ENCODE measurements at places on chromosomes 4 and X.
A peak's percentile ranks its signal among the peaks of the same experiment; 100 is the strongest.

- DNase-seq: no peak
Observed at GRCh38 chrX:24668111-24668510, 21.0 kb upstream of the PCYT1B start.

GRCh38 chrX:79366873-79367749 is at the start of gene ITM2A:
ITM2A (minus strand) TSS chrX:79367334; CDS start chrX:79367215, 119 bp downstream.
- DNase-seq: peak; percentile 45

- no peak for DNase-seq
Observed at GRCh38 chr4:163295138-163295537, 37.3 kb downstream of the NPY1R start.

DNA sequence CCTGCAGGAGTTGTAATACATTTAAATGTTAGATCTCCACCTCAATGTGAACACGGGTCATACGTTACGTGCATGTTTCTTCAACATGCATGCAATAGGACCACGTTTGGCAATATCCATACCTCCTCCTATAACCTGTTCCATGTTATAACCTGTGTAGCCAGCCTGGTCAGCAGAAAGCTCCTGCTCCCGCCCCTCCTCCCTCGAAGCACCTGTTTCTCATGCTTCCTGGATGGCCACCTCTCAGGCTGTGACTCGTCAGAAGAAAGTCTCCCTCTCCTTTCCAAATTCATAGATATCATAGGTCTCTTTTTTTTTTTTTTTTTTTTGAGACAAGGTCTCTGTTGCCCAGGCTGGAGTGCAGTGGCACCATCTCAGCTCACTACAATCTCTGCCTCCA is 96.5 kb downstream of the HMX1 start:
- DNase-seq: no peak

DNA sequence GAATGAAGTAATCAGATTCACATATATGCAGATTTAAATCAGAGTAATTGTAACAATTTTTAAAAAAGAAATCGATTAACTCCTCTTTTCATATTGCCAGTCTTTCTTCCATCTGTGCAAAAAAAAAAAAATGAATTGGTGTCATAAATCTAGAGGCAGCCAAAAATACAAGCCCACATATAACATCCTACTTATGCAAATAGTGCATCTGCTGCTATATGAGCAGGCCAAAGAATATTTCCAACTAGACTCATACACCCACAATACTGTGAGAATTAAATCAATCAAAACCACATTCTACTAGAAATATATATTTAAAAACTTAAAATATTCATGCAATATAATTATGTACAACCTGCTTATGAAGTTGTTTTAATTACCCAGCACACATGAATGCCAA is 298.1 kb upstream of the TRAM1L1 start:
- no peak for DNase-seq

DNA sequence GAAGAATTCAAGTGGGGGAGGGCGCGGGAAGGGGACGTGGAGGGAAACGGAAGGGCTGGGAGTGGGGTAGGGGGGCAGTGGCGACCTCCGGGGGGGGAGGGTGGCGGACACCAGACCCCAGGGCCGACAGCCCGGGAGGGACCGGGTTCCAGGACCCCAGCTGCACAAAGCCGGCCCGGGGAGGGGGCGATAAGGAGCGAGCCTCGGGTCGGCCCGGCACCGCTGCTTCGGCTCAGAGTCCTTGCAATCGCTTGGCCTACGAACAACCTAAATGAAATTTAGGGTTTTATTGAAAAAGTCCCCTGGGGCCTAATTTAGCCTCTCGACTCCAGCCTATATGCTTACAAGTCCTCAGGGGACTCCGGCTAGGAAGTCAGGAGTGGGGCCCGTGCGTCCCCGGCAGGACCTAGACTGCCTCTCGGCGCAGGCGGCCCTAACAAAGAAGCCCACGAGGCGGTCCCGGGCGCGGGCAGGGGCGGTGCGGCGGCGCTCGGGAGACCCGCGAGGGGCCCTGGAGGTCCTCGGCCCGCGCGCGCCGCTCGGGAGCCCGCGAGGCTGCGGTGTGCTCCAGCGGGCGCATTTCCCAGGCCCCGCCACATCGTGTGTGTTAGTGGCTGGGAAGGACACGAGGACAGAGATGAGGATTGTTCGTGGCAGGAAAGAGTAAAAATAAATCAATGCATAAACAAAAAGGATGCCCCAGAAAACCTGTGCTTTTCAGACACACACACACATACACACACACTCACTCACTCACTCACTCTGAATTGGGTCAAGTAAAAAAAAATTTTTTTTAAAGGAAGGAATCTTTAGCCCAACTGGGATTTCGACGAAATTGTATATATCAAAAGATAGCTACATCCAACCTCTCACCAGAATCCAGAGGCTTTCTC is 70.0 kb downstream of the MGST2 start:
- DNase-seq: no peak

- DNase-seq: no peak
Observed at GRCh38 chrX:80285131-80285773, 135.0 kb upstream of the TENT5D start.

- DNase-seq: no peak
Observed at GRCh38 chrX:147894366-147894963, 17.3 kb upstream of the FMR1 start.

- peak; percentile 15 for DNase-seq
Observed at GRCh38 chr4:153204728-153205648, 745 bp downstream of the TRIM2 start.

- no peak for DNase-seq
Observed at GRCh38 chr4:172543249-172543648, 625.4 kb upstream of the GALNT7 start.

GRCh38 chr4:76943129-76943620 is 6.4 kb upstream of the SEPTIN11 start:
- no peak for DNase-seq

- DNase-seq: no peak
Observed at GRCh38 chrX:79364306-79364705, 2.8 kb downstream of the ITM2A start.

DNA sequence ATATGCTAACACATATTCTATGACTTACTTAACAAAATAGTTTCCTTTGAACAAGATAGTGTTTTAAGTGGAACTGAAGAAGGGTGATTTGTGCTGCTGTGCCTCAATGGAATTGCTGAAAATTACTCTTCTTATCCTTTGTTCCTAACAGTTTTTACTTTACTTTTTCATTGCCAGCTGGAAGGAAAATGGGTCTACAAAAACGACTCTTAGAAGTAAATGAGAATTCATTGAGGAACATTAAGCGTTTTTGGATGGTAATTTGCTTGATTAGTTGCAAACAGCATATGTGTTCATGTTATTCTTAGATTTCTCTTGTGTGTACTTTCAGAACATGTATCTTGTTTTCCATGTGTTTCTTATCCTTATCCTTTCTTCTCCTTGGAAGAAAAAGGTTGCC is 170.4 kb upstream of the VEGFC start:
- DNase-seq: no peak

GRCh38 chr4:37138789-37139188 is 105.8 kb upstream of the NWD2 start:
- no peak for DNase-seq

DNA sequence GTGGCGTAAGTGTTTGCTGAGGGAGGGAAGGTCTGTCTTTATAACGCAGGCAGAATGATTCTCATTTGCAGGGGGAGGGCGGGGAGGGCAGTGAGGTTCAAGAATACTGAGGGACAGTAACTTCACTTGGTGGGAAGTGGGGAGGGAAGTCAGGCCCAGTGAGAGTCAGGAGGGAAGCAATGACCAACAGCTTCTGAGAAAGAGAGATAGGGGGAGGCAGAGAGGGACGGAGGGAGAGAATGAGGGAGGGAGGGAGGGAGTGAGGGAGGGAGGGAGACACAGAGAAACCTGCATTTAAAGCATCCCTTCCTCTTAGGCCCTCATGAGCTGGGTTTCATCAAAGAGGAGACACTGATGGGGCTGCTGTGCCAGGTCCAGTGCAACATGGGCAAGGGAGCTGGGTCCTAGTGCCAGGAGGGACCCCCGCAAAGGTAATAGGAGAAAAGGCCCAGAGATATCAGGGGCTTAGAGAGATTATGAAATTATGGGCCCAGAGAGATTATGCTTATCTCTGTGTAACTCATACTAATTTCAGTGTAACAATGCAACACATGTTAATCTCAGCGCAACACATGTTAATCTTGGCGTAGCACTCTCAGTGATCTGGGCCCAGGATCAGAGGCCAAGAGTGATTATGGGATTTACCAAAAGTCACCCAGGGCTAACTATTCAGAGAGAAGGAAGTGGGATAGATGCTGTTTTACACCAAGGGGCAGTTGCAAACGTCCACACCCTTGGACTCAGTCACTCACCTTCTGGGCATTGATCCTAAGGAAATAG is 112.1 kb downstream of the DRD5 start:
- DNase-seq: no peak

- no peak for DNase-seq
Observed at GRCh38 chr4:73704314-73705055, 35.9 kb upstream of the CXCL8 start.

DNA sequence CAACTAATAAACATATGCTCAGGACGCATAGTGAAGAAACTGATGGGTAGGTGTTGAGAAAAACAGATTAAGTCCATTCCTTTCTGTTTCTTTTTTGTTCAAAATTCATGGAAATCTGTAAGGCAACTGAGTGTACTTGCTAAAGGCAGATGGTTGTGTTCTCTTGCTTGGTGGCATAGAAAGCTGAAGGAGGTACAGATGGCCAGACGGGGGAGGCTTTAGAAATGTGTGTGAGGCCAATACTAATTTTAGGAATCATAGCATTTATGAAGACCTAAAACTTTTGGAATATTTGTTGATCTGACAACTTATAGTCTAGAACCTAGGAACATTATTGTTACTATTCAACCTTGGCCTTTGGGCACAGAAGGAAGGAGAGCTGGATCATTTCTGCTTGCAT is 56.8 kb upstream of the EMCN start:
- no peak for DNase-seq

GRCh38 chr4:10385994-10386394 is 71.2 kb downstream of the ZNF518B start:
- DNase-seq: no peak

GRCh38 chr4:51942108-51942832 is 77.9 kb downstream of the LRRC66 start:
- DNase-seq: no peak

GRCh38 chr4:27129871-27130366 is 269.3 kb downstream of the STIM2 start:
- DNase-seq: no peak

DNA sequence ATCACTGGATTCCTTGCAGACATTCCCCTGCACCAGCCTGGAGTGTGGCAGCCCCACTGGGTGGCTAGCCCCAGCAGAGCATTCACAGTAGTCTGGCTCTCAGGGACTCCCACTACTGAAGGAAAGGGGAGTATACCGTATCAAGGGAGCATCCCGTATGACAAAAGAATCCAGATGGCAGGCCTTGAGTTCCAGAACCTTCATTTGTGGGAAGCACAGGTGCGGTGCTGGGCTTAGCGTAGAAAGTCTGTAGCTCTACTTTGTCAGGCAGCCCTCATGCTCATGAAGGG is 79.6 kb downstream of the CENPC start:
- DNase-seq: no peak

DNA sequence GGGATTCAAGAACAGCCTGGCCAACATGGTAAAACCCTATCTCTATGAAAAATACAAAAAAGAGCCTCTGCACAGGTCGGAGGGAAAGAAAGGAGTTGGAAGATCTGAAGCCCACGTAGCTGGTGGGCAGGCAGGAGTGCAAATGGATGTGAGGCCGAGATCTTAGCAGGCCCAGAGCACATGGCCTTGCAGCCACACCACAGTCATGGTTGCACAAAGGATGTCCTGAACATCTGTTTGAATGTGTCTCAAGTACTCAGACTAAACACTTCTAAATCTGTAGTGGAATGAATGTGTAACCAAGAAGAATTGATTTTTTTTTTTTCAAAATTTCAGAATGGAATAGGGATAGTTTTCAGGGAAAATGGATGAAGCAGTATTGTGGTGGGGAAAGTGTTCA is 10.8 kb downstream of the CA5B start:
- no peak for DNase-seq

DNA sequence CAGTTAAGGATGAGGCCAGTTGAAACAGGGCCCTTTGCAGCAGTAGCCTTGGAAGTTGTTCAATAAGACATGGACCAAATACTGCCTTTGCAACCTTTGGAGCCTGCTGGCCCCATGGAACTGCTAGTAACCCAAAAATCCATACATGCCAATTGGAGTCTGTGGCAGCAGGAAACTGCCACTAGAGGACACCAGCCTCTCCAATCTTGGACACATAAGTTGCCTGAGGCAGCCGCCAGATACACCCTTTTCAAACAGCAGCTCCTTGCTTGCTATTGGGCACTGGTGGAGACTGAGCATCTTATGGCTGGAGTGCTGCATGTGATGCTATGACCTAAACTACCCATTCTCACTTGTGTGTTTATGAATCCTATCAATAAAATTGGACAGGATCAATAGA is 14.8 kb upstream of the LAP3 start:
- DNase-seq: no peak

DNA sequence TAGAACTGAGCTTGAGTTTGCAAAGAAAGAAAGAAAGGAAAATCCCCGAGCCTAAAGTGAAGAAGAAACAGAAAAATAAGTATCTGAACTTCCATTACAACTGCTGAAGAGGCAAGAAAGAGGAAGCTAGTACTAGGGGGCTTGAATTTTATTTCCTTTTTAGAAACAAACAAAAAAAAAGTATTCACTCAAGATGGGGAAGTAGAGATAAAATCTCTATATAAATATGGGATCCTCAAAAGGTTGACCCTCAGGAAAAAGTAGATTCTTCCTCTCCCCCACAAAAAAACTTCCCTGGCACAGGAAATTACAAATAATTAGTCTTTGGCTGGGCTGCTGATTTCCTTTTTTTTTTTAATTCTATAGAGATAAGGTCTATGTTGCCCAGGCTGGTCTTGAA is 16.0 kb downstream of the LRBA start:
- no peak for DNase-seq

DNA sequence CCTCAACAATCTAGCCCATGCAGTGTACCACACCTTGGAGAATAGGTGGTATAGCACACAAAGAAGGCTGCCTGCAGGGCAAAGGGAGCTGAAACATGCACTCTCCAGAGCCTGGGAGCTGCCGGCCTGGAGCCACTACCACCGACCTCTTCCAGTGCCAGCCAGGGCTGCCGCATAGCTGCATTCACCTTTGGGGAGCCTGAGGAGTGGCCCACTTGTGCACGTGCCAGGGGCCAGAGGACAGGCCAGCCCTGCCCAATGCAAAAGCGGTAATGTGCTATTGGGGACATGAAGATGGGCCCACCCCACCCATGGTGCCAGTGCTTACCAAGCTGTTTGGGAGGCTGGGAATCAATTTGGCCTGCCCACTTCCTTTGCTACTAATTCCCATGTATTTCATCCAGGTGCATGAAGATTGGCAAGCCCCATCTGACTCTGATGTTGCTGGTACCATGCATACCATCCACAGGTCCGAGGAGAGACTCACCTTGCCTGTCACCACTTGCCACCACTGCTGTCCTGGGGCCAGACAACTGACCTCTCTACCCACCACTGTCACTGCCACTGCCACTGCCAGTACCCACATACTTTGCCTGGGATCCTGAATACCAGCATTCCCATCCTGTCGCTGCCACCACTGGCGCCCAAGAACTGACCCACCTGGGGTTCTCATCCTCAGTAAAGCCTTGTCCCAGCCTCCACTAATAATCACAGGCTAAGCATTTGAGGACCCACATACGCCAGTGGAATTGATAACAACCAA is 506.9 kb downstream of the MAGEB5 start:
- no peak for DNase-seq

- no peak for DNase-seq
Observed at GRCh38 chrX:129762448-129762847, 17.3 kb upstream of the SASH3 start.

GRCh38 chr4:156191044-156191781 is 237.5 kb upstream of the CTSO start:
- no peak for DNase-seq

- DNase-seq: no peak
Observed at GRCh38 chrX:43734444-43734843, 78.3 kb downstream of the MAOA start.

Data from stimulated activated CD4-positive, alpha-beta T cell treated with anti-CD3 and anti-CD28 coated beads, Interleukin-2, amount 100 ng/mL, for 48 hours (primary cell).